ENCODE measurements at places on chromosomes 4 and X.

GRCh38 chr4:86035688-86036087, 324.2 kb downstream of the MAPK10 start:
- DNase-seq = no peak

DNA sequence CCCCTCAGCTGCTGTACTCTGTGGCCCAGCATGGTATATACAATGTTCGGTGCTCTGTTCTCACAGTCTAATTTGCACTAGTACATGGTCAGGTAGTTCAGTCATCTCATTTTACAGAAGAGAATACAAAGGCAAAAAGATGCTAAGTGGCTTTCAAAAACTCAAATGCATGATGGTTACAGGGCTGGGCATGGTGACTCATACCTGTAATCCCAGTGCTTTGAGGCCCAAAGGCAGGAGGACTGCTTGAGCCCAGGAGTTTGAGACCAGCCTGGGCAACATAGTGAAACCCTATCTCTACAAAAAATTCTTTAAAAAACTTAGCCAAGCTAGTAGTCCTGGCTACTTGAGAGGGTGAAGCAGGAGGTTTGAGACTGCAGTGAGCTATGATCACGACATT, 210.5 kb upstream of the KIT start:
- DNase-seq = no peak

- DNase-seq = no peak
These were observed 101.8 kb downstream of the HMX1 start for GRCh38 chr4:8769645-8770517.

DNA sequence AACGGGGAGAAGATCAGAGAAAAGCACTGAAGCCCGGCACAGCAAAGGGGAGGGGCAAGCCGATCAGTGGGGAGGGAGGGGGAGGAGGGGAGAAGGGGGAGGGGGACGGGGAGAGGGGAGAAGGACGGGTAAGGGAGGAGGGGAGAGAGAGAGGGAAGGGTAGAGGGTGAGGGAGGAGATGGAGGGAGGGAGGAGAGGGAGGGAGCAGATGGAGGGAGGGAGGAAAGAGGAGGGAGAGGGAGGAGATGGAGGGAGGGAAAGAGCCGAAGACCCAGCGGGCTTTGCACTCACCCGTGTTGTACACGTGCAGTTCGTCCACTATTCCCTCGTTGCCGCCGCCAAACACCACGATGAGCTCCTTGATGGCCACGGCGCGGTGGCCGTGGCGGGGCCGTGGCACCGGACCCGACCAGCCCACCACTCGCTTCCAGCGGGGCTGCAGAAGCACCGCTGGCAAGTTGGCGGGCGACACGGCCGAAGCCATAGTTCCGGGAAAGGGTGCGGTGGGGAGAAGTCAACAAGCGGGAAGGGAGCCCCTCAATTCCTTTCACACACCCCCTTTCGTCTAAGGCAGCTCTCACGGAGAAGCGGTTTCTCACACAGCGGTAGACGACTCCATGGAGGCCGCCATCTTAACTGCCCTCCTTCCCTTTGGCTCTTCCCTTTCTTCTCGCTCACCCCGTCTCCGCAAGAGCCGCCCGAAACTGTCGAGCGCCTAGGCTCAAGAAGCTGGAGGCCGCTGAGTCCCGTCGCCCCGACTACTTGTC, 1.1 kb downstream of the HCFC1 start:
- no peak for DNase-seq

GRCh38 chrX:57379296-57379695, 92.8 kb downstream of the FAAH2 start:
- DNase-seq = no peak

DNA sequence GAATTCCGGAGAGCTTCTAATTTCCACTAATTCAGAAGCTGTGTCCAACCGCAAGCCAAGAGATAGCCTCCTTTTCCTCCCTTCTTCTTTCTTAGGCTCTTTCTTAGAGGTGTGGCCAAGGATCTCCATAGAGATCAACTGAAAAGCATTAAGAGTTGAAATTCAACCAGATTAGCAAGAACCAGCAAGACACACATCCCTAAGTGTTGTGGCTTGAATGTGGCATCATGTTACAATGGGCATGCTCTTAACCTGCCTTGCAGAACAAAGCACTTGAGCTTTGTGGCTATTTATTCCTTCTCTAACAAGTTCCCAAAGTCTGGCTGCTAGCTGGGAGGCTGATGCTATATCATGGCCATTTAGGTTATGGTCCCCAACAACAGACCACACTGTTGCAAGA, 10.4 kb downstream of the ANOS1 start:
- DNase-seq = no peak

GRCh38 chrX:74911494-74911893, 13.8 kb downstream of the NEXMIF start:
- no peak for DNase-seq

DNA sequence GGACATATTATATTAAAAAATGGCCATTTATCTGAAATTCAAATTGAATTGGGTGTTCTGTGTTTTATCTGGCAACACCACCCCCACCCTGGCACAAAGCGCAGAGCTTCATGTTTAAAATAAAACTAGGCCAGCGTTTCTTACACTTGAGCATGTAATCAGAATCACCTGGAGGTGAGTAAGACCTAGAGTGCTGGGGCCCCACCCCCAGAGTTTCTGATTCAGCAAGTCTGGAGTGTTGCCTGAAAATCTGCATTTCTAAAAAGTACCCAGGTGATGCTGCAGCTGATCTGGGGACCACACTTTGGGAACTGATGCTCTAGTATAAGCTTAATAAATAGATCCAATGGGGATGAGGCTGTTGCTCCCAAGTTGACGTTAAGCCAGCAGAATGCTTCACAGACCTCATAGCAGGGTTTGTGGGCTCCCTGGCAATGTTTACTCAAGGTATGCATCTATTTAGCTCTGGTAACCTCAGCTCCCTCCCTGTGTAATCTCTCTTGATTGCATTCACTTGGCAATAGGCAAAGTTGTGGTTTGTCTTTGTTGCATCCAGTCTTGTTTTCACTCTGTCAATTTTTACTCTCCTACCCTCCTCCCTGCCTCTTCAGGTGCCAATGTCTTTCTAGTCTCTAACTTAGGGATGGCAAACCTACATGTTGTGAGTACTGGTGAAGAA, 99.8 kb upstream of the TEX13D start:
- no peak for DNase-seq

- no peak for DNase-seq
These were observed 2.7 kb upstream of the ASB5 start for GRCh38 chr4:176271749-176272148.

DNA sequence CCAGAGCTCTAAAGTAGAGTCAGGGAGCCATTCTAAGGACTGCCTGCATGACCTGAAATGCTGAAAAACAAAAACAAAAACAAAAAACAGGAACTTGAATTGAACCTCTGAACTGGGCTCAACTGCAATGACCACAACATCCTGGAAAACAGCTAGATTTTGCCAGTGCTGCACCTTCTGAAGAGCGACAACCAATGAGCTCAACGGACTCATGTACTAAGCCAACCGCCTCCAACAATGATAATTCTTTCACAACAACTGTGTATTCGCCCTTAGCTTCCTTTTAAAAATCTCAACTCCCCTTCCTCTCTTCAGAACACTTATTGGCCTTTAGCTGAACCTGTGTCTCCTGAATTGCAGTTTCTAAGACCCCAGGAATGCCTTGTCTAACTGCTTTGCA, 69.8 kb downstream of the HAUS3 start:
- DNase-seq = no peak

DNA sequence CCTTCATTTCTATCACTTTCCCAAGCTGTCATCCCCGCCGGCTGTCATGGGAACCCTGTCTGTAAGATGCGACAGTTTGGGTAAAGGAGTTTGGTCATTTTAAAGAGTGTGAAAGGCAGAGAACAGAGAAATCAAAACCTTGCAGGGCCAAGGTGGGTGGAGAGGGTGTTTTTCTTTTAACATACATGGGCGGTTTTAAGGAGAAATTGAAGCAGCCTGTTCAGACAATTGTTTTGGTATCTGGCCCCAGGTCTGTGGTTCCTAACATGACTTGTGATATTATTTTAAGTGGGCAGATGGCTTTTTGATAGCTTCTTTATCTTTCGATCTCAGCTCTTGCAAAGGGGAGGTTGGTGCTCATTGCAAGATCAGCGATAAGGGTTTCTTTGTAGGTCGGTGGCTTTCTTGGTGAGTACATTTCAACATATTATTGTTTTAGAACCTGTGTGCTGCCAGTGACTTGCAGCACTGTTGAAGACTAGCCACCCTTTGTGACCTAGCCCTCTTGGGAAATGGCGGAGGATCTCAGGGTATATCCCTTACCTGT, 3.7 kb downstream of the PPP1R3F start:
- DNase-seq = no peak

DNA sequence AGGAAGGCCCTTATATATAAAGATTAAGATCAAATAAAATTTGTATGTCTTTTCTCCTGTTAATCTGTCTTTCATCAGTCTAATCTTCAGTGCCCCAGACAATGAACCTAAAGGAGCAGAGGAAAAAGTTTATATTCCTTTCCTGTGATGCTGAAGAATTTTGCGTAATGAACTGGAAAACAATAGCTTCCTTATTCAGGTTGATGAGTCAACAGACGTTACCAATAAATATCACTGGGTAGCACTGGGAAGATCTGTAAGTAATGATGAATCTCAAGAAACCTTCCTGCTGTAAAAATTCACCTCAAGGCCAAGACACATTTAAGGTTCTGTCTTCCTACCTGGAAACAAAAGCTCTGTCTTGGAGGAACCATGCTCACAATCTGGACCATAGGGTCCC, 25.5 kb downstream of the CDKN2AIP start:
- DNase-seq = no peak

- DNase-seq = no peak
These were observed 246.2 kb downstream of the SCFD2 start for GRCh38 chr4:53119680-53120079.

DNA sequence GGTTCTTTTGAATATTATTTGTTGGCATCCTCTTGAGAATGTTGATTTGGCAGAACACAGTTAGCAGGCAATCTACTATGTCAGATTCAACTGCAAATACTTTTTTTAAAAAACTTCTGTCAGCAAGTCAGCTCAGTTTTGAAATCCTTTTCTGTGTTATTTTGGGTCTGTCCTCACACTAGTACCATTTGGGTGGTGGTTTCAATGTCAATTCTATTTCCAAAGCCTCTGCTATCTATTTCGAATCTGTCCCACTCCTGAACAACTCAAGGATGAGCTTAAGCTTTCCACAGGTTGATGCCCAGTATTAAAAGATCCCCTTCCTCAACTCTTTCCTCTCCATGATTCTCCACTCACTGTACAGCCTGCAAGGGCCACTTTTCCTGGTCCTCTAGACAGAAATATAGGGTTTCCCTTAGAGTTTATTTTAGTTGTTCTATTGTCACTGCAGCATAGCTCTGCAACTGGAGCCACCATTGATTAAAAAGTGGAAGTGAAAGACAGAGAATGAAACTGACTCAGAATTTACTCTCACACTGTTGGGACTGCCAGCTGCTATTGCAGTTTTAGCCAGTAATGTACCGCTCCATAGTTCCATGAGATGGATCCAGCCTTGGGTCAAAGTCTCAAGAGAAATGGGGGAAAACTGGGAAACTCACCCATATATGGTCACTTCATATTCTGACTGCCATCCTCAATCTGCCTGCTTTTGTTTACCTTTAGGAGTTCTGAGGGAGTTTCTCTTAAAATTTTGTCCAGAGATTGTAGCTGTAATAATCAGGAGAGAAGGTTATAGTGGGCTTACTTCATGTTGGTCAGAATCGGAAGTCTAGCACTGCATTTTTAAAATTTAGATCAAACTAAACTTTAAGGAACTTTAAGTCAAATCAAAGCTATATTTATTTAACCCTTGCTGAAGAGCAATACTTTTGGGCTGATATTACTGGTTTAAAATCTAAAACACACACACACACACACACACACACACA, 14.6 kb downstream of the HDX start:
- no peak for DNase-seq

- no peak for DNase-seq
These were observed 1516.4 kb upstream of the PABPC4L start for GRCh38 chr4:135718019-135718418.

- DNase-seq = no peak
These were observed 51.5 kb upstream of the IL13RA2 start for GRCh38 chrX:115068896-115069295.

DNA sequence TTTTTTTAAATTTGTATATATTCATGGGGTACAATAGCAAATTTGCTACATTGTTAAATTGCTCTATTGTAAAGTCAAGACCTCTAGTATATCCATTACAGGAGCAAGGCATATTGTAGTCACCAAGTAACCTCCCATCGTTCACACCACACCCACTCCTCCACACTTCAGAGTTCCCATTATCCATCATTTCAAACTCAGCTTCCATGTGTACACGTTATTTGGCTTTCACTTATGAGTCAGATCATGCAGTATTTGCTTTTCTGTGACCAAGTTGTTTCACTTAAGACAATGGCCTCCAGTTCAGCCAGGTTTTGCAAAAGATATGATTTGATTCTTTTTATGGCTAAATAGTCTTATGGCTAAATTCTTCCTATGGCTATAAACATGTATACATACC, 2614.2 kb downstream of the PCDH7 start:
- no peak for DNase-seq

DNA sequence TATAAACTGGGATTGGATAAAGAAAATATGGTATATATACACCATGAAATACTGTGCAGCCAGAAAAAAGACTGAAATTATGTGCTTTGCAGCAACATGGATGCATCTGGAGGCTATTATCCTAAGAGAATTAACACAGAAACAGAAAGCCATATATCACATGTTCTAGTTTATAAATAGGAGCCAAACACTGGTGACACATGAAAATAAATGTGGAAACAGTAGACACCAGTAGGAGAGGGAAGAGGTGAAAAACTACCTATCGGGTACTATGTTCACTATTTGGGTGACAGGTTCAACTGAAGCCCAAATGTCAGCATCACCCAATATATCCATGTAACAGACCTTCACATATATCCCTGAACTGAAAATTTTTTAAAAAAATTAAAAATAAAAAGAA, 725.1 kb downstream of the C4orf33 start:
- no peak for DNase-seq

- DNase-seq = no peak
These were observed 32.1 kb upstream of the HGFAC start for GRCh38 chr4:3409571-3410091.
